ENCODE measurements at places on chromosomes 2 and 18.

GRCh38 chr2:173064151-173064805 lies 11.4 kb upstream of the MAP3K20 start:
- DNase-seq: no peak

- no peak for DNase-seq
Measured at GRCh38 chr2:41207578-41207977, 755.7 kb upstream of the SLC8A1 start.

GRCh38 chr2:57890464-57890863 lies 156.1 kb upstream of the VRK2 start:
- DNase-seq: no peak

DNA sequence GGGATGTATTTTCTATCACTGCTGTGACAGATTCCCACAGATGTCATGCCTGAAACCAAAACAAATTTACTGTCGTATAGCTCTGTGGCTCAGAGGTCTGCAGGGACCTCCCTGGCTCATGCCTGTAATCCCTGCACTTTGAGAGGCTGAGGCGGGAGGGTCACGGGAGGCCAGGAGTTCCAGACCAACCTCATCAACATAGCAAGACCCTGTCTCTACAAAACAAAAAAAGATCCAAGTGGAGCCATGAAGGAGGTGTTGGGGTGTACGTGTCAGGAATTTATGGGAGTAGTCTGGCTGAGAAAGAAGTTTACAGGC lies 51.0 kb upstream of the FAHD2A start:
- no peak for DNase-seq

GRCh38 chr2:68317971-68318913 lies 1.5 kb downstream of the CNRIP1 start:
- no peak for DNase-seq

GRCh38 chr2:168348076-168348475 lies 100.7 kb upstream of the STK39 start:
- peak; percentile 49 for DNase-seq

DNA sequence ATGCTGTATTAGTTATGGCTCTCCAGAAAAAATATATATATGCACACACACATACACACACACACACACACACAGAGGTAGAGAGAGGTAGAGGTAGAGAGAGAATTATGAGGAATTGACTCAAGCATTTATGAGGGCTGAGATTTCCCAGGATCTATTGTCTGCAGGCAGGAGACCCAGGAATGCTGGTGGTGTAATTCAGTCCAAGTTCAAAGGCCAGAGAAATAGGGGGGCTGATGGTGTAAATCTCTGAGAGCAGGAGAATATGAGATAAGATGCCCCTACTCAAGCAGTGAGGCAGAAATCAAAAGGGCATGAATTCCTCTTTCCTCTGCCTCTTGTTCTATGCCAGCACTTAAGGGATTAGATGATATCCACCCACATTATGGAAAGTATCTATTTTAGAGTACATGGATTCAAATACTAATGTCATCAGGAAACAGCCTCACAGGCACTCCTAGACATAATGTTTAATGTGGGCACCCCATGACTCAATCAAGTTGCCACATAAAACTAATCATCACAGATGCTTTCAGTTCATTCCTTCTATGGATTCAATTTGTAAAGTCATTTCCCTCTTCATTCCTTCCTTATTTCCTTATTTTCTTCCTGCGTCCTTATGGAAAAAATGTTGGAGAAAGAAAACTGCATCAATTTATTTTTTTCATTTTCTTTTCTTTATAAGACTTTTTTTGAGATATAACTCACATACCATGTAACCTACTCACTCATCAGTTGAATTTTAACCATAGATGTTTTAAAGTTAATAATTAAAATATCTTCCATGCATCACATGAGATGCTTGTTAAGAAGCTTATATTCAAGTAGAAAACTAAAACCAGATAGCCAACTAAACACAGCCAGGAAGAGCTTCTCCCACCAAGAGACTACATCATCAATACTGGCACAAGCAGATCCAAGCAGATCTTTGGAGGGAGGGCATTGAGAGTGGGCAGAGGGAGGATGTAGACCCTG lies 406.2 kb downstream of the MBD2 start:
- no peak for DNase-seq

DNA sequence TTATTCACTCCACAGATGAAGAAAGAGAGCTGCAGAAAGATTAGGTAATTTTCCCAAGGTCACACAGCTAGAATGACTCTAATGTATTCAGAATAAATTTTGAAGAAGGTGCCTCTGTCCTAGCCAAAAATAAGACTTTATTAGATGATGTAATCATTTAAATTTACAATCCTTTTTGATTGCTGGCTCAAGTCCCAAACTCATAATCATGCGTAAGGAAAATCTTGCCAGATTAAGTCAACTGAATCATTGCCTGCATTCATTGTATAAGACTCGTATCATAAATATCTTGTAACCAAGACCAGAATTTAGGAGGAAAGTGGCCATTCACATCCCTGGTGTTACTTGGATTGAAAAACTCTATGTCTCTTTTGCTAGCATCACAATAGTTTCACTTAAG lies 53.1 kb upstream of the STK39 start:
- no peak for DNase-seq

DNA sequence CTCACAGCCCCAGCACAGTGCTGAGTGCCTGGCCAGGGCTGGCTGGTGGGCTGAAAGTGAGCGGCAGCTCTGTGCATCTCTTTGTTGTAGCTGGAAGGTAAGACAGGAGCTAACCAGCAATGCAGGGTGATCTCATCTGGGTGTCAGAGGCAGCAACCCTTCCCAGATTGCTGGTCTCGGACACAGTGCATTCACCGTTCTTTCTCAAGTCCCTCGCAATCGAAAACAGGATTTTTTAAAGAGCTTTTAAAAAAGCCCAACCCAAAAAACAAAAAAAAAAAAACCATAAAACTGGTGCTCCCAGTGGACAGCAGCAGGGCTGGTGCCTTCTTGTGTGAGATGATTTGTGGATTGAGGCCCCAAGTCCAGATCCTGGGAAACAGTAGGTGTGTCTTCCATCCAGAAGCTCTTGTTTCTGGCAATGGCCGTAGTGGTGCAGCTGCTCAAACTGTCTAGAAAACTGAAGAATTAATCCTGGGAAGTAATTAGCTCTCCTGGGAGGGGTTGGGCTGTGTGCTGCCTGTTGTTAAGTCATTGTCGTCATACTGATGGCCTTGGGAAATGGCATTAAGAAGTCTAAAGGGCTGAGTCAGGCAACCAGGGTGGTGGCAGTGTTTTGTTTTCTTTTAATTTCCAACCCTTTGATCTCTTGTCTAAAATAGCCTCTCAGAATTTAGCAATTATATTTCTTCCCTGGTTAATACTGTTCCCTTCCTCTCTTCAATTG lies 156.7 kb downstream of the KLHL29 start:
- peak; percentile 56 for DNase-seq

DNA sequence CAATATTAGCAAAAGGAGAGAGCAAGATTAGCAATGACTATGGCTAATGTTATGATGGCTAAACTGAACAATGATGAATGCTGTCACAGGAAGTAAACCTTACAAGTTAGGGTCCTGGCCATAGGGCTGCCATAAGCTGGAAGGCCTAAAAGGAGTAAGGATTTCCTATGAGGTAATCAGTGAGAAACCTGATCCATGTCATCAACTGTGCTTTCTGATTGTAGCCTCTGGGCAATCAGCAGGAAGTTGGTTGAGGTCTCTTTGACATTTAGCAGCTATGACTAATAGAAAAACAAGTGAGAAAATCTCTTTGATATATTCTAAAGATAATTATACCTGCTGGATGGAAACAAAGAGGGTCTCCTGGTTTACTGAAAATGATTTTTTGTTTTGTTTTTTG lies 193.0 kb downstream of the RAB3GAP1 start:
- DNase-seq: peak; percentile 50
